ENCODE measurements at places on chromosomes 13 and 19. TPM values are rescaled to one million over a fixed set of nuclear protein-coding genes. Genes with fewer than 3 reads are reported as not detected.

ZNF667 gene
- total RNA-seq, result 9.2 TPM

ZNF30 gene
- 3.9 TPM for total RNA-seq

HOOK2 gene
- total RNA-seq, result 19.4 TPM

DDX49 gene
- total RNA-seq, result 48.8 TPM

ZIC2 gene
- total RNA-seq, result not detected

LGI4 gene
- total RNA-seq, result 0.05 TPM

LILRA1 gene
- total RNA-seq, result not detected

DPF1 gene
- 2.4 TPM for total RNA-seq

FLT1 gene
- 211 TPM for total RNA-seq

ZNF773 gene
- total RNA-seq, result 28.5 TPM

CYP2F1 gene
- total RNA-seq, result not detected

IL11 gene
- 33.9 TPM for total RNA-seq

OXGR1 gene
- total RNA-seq, result not detected

CCDC8 gene
- 25.0 TPM for total RNA-seq

PSG6 gene
- not detected for total RNA-seq

BRSK1 gene
- total RNA-seq, result 6.5 TPM

ZNF439 gene
- 8.9 TPM for total RNA-seq

IGFL1 gene
- not detected for total RNA-seq

SLC6A16 gene
- total RNA-seq, result 0.14 TPM

DCLK1 gene
- 4.5 TPM for total RNA-seq

SYCN gene
- total RNA-seq, result not detected

ATP4A gene
- not detected for total RNA-seq

GGN gene
- total RNA-seq, result 0.30 TPM

KMT5C gene
- total RNA-seq, result 9.8 TPM

FUT1 gene
- 0.28 TPM for total RNA-seq

ZFP28 gene
- total RNA-seq, result 9.5 TPM

USHBP1 gene
- 0.05 TPM for total RNA-seq

ZNF443 gene
- 3.8 TPM for total RNA-seq

RGCC gene
- 0.59 TPM for total RNA-seq

FLT3LG gene
- 2.1 TPM for total RNA-seq
